ENCODE measurements at places on chromosomes 12 and 14.

GRCh38 chr12:78209846-78210505 is 379.3 kb downstream of the NAV3 start:
- peak; percentile 75 for DNase-seq

- DNase-seq = no peak
Observed at GRCh38 chr12:105466901-105467598, 136.6 kb downstream of the C12orf75 start.

GRCh38 chr14:30564868-30565248 is 5.9 kb downstream of the G2E3 start:
- no peak for DNase-seq

DNA sequence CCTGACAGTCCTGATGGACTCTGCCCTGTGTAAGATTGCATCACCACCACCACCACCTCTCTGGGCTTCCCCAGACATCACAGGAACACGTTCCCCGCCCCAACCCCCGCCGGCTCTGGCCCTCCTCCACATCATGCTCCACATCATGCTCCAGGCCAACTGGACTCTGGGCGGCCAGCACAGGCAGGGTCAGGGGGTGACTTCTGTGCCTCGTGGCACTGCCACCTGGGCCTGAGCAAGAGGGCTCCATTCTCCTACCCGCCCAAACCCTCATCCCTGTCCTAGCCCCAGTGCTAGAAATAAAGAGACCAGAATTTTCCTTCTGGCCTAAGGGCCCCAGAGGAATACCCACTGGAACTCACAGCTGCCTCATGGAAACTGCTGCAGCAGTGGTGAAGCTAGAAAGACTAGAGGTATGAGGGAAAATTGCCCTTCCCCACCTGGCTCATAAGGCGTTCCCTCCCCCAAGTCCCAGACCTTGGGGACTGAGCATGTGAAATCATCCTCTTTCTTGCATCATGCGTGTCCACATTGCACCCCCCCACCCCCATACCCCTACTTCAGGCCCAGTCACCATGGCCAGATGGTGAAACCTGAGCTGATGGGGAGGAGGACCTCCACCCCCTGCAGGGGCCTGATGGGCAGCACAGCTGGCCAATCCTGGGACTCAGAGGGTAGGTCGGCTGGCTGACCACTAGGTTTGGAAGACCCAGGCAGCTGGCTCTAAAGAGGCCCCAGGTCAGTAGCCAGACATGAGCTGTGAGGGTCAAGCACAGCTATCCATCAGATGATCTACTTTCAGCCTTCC is at the start of gene INHBE:
Gene INHBE (plus strand): TSS at position 742 of the 808 bp plus-strand sequence. CDS start 230 bp downstream, outside the sequence.
- peak; percentile 75 for DNase-seq

DNA sequence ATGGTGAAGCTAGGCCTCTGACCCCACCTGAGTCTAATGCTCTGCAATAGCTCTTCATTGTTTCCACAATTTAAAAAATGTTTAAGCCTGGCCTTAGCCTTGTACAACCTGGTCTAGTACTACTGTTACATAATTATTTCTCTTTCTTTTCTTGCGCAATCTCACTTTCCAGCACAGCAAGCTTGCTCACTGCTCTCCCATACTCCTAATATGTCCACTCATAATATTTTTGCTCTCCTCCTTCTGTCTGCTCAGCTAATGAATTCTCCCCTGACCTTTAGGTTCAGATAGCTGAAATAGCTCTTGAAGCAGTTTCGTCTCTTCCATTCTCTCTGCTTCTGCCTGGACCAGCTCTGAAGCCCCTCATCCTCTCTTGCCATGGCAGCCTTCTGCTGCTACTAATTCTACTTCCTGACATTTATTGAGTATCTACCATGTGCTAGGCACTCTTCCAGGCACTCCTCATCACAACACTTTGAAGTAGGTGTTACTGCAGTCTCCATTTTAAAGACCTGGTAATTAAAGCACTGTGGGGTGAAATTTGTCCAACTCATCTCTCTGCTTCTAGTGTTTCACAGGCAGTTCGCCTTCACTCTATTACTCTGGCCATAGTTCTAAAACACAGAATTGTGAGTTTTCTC is 2.8 kb upstream of the SLC48A1 start:
- no peak for DNase-seq

DNA sequence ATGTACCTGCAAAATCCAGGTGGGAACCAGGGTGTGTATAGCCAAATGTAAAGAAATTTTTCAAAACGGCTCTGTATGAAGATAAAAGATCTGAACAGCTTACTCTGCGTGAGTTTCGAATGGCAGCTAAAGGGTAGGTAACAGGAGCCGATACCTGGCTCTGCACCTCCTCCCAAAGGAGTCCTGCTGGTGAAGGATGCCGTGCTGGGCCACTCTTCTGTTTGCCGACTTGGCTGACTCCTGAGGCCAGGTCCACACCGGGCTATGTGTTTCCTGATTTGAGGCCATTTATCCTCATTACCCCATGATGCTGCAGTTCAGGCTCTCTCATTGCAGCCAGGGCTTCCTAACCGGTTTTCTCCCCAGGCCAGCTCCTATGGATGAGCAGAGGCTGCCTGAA is 244.6 kb downstream of the SLC41A2 start:
- no peak for DNase-seq

- no peak for DNase-seq
Observed at GRCh38 chr12:119375883-119376190, 41.3 kb downstream of the CCDC60 start.

DNA sequence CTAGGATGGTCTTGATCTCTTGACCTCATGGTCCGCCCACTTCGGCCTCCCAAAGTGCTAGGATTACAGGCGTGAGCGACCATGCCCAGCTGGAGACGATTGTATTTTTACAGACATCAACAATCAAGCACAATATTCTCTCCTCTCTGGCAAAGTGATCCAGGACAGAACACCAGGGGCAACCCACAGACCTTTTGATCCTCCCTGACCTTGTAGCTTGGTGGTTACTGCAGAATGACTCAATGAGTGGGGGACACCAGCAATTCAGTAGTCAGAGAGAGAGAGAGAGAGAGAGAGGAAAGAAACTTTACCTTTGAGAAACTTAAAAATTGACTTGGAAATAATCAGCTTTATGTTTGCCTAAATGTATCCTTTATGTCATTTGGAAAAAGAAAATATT is 51.2 kb downstream of the DRAM1 start:
- DNase-seq = no peak

- no peak for DNase-seq
Observed at GRCh38 chr12:72679147-72679757, 407.1 kb downstream of the TRHDE start.

DNA sequence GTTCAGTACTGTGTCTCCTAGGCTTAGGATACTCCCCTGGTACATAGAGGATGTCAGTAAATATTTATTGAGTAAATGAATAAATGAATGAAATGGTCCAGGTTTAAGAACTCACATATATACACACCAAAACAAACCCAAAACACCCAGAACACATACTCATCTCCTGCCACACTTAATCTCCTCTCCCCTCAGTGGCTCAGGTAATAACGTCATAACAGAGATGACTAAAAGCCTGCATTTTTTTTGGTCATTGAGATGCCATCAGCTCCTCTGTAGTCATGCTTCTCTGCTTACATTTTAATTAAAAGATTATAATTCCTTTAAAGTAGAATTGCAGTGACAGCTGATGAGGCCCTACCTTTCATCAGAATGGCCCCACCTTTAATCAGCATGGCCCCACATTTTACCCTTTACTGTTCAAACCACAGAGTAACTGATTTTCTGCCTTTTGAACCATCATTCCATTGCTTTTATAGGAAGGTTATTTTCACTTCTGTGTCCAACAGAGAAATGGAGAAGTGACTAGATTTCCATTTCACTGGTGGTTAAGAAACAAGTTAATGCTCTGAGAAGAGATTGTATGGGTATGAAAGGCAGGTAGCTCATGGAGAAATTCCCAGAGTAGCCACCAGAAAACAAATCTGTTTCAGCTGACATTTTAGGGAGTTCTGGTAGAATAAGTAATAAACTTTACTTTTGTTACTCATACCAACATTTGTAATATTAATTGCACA is 193.4 kb upstream of the ATP2B1 start:
- no peak for DNase-seq

GRCh38 chr12:54146506-54147145 is 42.2 kb downstream of the SMUG1 start:
- DNase-seq = no peak

- no peak for DNase-seq
Observed at GRCh38 chr12:107287436-107288413, 194.4 kb upstream of the CRY1 start.

- no peak for DNase-seq
Observed at GRCh38 chr14:98208943-98209342, 1063.1 kb downstream of the BCL11B start.

GRCh38 chr12:121894633-121895032 is 6.0 kb downstream of the PSMD9 start:
- peak; percentile 57 for DNase-seq

DNA sequence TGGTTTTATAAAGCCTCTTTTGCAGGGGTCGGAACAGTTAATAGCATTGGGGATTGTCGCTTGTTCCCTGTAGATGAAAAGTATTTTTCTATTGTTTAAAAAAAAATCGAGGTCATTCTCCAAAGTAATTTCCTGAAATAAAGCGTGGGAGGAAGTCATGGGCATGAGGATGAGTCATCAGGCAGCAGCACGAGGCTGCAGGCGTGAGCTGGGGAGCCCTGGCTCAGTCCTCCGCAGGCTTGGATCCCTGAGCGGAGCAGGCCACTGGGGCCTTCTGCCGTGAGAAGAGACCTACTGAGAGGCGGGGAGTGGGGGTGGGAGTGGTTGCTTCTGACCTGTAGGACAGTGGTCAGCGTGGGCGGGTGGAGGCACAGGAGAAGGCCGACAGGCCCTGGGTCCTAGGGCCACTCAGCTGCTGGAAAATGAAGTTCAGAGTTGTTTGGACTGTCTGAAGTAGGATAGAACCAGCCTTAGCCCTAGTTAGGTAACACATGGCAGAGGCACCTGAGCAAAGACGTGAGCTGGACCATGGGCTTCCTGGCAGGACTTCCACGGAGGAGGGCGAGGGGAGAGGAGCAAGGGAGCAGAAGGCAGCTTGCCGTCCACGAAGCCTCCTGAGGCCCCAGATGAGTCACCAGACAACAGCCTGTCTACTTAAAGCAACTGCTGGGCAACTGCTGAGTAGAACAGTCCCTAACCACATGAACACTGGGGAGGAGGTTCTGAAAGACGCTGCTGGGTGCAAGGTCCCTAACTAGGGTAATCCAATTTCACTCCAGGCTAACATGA is 21.1 kb upstream of the LGALS3 start:
- peak; percentile 37 for DNase-seq
